ENCODE measurements at places on chromosomes 2 and 18. TPM values are rescaled to one million over a fixed set of nuclear protein-coding genes. Genes with fewer than 3 reads are reported as not detected.

The MRPS9 gene
- total RNA-seq, result 62.4 TPM

DNA sequence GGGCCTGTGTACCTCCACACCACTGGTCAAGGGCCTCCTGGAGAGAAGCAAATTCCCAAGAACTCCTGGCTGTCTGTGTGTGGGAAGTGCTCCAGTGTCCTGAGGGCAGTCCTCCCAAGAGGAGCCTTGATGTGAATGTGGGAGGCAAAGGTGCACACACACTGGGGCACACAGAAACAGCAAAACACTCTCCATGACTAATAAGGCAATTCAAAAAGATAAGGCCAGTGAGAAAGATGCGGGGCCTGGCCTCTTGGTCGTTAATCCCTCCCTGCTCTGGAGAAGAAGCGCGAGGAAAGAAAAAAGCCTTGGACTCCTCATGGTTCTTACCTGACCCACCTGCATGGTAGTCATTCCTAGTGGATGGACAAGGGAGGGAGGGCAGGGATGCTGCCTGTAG lies 373.2 kb downstream of the SLC4A3 start:
- DNase-seq, result no peak

GRCh38 chr2:150134223-150134857 lies 353.1 kb downstream of the RND3 start:
- no peak for DNase-seq

GRCh38 chr2:70574109-70574508 lies 20.5 kb upstream of the TGFA start:
- no peak for DNase-seq

DNA sequence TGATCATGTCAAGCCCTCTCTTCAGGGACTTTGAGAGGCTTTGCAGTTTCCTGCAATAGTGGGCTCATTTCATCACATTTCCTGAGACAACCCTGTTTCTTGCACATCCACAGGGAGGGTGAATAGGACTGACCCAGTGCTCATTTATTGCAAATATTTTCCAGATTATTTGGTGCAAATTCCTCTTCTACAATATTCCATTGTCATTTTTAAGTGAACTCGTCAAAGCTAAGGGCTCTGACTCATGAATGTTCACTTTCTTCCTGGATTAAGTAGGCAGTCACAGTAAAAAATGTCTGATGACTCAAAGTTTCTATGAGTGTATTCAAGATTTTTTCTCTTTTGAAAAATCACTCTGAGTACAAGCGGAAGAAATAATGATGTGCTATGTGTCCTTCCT lies 225.5 kb upstream of the GALNT5 start:
- DNase-seq, result no peak
